ENCODE measurements at places on chromosomes 4 and X.

DNA sequence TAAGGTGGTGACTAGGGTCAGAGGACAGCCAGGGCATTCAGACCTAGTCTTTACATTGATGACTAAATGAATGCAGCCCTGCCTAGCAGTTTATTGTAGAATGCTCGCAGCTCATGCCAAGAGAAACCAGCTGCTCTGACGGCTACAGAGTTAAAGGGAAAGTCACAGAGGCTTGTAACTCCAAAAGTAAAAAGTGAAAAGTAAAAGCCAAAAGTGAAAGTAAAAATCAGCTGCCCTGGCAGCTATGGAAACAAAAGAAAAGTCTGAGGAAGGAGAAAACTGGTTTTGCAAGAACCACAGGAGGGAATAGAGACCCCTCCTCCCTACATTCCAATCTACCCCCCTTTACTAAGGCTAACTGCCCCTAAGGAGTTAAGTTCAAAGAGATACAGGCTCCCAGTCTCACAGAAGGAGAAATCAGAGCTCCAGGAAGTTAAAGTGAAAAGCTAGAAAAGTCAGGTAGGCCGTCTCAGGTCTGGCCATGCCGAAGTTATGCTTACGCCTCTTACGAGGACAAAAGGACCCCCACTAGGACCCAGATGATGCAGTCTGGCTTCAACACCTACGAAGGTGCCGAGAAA, 6.0 kb downstream of the GAGE10 start:
- no peak for DNase-seq

DNA sequence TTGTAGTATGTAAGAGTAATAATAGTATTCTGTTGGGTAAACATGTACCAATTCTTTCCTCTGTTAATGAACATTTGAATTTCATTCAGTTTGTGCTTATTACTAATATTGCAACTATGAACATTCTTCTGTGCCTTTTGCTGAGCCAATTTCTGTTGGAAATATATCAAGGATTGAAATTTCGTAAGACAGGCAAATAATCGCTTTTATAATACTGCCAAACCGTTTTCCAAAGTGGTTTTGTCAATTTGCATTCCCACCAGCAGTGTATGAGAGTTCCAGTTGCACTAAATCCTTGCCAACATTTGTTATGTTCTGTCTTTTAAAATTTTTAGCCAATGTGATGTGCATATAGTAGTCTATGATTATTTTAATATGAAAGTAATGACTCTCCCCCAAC, 38.6 kb downstream of the MAGEB17 start:
- DNase-seq, result no peak

DNA sequence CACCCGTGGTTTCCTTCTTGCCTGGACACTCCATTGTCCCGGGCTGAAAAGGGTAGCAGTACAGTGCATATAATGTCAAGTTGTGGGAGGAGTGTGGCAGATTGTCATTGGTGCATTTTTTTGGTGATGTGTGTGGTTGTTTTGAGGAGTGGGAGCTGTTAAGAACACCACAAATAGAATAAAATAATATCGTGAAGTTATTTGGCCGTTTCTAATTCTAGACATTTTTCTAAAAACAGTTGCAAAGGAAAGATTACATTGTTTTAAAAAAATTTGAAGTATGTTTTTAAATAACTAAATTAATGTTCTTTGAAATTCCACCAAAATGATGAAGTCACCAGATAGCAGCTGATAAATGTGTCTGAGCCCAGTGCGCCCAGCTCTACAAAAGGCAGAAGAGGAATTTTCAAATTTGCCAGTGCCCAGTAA, 1.3 kb downstream of the PKD2 start:
- DNase-seq, result no peak

GRCh38 chr4:138409670-138410069, 167.5 kb upstream of the SLC7A11 start:
- no peak for DNase-seq

- DNase-seq, result no peak
Observed at GRCh38 chr4:18442957-18443356, 421.4 kb upstream of the LCORL start.

- no peak for DNase-seq
Observed at GRCh38 chr4:2637956-2638552, 101.6 kb downstream of the FAM193A start.

- no peak for DNase-seq
Observed at GRCh38 chrX:17592117-17592516, 145.2 kb upstream of the SCML1 start.

GRCh38 chr4:20297783-20298182, 46.1 kb downstream of the SLIT2 start:
- no peak for DNase-seq

- no peak for DNase-seq
Observed at GRCh38 chrX:54043056-54043455, 1.2 kb downstream of the PHF8 start.

DNA sequence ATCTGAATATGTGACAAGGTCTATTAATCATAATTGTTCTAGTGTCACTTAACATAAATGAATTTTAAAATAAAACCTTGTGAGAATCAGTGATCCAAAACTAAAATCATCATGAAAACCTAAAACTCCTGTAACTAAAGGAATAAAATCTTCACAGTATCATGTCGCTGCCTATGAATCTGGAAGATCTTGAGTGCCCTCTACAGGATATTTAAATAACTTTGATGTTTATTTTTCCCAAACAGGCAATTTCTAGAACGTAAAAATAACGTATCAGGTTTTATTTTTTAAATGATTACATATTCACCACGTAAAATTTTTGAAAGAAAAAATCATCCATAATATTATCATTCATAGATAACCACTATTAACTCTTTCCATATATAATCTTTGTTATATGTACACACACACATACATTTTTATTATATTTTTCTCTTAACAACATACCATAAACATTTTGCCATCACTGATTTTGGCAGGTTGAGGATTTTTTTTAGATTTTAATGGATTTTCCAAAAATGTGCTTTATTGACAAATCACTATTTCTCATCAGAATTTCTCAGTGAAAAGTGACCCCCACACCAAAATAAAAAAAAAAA, 79.6 kb downstream of the COMMD8 start:
- no peak for DNase-seq

- DNase-seq, result no peak
Observed at GRCh38 chrX:104351173-104351769, 96.5 kb upstream of the ESX1 start.

- no peak for DNase-seq
Observed at GRCh38 chrX:68725756-68726365, 78.4 kb downstream of the STARD8 start.

DNA sequence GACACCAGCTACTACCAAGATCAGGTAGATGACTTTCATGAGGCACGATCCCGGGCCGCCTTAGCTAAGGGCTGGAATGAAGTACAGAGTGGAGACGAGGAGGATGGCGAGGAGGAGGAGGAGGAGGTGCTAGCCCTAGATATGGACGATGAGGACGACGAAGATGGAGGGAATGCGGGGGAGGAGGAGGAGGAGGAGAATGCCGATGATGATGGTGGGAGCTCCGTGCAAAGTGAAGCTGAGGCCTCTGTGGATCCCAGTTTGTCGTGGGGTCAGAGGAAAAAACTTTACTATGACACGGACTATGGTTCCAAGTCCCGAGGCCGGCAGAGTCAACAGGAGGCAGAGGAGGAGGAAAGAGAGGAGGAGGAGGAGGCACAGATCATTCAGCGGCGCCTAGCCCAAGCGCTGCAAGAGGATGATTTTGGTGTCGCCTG, 481 bp downstream of the UTP3 start:
- DNase-seq, result peak; percentile 57

- DNase-seq, result no peak
Observed at GRCh38 chr4:2954358-2955185, 8.6 kb downstream of the NOP14 start.

GRCh38 chr4:116469582-116469981, 615.8 kb downstream of the TRAM1L1 start:
- DNase-seq, result no peak

- no peak for DNase-seq
Observed at GRCh38 chrX:42028109-42028508, 104.8 kb upstream of the CASK start.

DNA sequence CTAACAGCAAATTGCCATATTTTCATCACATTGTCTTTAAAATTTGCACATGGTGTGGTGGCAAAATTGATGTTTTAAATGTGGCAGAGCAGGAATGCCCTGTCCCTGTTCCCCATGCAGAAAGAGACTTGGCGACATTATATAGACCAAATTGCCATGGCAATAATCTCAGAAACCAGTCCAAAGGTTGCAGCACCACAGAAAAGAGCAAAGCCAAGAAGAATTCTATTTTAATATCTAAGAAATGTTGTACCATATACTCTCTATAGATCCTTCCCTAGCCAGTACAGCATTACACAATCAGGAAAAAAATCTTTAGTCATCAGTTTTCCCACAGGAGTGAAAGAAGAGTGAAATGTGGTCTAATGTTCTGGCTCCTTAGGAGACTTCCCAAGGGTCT, 80.0 kb downstream of the UGT2B28 start:
- DNase-seq, result no peak

DNA sequence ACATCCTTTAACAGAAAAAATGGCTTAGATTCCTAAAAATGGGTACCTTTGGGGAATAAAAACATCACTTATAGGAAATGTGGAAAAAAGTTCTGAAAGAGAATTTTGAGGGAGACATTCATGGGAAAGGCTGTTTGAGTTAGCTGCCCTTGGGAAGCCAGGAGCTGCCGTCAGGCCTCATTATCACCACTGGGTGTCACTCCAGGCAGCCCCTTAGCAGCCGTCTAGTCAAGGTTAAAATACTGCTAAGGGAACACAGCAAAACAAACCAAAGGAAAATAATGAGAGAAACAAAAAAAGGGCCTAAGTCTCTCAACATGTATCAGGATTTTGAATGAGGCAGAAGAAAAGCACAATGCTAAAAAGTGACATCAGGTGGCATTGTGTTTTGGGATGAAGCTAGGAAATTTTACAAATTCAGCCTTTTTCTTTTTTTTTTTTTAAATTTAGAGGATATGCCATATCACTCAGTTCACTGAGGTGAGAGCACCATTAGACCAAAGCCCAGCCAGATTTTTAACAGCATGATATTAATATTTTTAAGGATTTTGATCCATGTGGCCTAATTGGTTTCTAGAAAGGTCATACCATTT, 235.3 kb downstream of the GPAT3 start:
- peak; percentile 77 for DNase-seq

DNA sequence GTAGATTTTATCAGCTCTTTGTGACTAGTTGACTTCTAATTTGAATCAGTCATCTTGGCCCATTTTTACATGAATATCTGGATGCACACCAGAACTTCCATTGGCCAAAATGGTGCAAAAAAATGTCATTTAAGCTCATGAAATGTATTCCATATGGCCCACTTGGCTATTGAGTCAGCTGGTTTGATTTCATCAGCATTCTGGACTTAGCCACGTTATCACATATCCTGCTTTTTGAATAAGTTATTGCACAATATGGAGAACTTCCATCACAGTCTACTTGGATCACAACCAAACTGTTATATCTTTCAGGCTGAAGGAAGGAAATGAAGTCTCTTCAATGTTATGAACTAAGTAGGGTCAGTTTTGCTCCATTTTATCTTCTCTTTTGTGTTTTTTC, 640.6 kb downstream of the PCDH7 start:
- DNase-seq, result no peak

- no peak for DNase-seq
Observed at GRCh38 chr4:83456184-83456501, 285 bp downstream of the MRPS18C start.

- no peak for DNase-seq
Observed at GRCh38 chr4:82839624-82840023, 41.0 kb upstream of the SCD5 start.

GRCh38 chrX:145840531-145840930, 22.9 kb downstream of the SLITRK2 start:
- DNase-seq, result no peak

DNA sequence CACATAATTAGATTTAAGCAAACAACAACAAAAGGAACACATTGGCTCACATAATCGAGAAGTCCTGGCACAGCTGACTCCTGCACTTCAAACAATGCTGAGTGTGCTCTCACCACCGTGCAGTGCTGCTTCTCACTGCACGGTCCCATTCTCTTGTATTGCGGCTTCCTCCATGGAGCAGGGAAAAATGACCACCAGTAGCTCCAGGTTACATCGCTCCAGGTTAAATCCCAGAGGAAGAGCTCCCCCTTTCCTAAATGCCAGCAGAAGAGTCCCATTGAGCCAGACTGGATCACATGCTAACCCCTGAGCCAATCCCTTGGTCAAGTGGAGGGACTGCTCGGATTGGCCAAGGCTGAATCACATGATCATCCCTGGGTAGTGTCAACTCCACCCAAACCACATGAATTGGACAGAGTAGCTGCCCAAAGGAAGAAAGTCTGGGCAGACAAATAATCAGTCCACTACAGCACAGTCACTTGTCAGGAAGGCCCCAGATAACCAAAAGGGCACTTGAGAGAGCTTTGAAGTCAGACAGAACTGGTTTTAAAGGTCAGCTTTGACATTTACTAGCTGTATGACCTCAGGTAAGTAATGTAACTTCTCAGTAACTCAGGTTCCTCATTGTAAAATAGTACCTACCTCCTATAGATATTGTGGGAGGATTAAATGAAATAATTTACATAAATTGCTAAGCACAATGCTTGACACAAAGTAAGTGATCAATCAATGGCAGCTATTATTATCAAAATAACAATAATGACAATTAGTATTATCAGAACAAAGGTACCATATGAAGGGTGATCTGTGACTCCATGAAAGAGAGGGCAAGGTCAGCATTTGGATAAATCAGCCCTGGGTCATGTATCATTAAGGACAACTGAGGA, 14.3 kb downstream of the TEC start:
- DNase-seq, result peak; percentile 54

- DNase-seq, result no peak
Observed at GRCh38 chrX:20527558-20528011, 260.9 kb upstream of the RPS6KA3 start.

GRCh38 chr4:15106399-15106798, 104.1 kb downstream of the CPEB2 start:
- DNase-seq, result no peak

- no peak for DNase-seq
Observed at GRCh38 chr4:32169841-32170240, 1449.7 kb downstream of the PCDH7 start.

DNA sequence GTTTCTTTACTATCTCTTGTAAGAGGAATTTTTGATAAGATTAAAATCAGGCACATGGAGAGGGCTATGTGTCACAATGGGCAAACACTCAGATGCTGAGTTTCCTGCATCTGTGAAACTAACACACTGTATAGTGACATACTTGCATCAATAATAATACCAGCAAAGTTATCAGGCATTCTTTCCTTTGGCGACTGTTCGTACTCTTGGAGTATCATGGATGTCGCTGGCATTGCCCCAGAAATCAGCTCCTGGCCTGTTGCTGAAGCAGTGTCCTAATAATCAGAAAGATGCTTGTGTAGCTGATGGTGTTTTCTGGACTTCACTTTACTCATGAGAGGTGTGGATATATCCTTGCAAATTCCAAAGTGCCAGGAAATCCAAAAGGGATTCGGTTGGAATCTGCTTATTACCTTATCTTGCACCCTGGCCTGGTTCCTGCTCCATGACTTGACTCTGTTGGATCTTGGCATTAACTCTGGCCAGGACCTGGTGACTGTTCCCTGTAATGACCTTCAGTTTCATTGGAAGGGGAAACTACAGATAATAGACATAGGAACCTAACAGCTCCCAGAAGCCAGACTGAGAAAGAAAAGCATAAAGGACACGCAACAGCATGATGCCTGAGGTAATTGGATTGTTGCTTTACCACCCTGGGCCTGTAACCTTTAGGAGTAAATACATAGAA, 762.5 kb upstream of the GRIA3 start:
- no peak for DNase-seq

Measured in islet precursor cell (in vitro differentiated cells).